ENCODE measurements at places on chromosomes 4 and X.

DNA sequence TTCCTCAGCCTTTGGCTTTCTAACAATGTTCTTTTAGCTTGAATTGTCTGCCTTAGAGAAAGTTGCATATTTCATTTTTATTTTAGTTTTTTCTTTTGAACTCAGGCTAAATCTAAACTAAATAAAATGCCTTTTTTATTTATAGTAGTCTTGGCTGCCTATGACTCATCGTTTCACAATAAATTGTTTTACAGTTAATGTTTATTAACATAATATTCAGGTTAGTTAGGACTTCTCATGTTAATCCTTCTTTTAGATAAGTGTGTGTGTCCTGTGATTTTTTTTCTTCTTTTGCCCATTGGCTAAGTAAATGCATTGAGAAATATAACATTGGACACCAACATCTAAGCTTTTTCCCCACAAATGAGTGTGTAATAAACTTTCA, 1.6 kb downstream of the RP2 start:
- peaks cover 6% of the 10 kb centered on the region for H3K4me1 ChIP-seq
- peak overlapping the region; percentile 87 for H3K4me3 ChIP-seq
- H3K27ac ChIP-seq: peak overlapping the region; percentile 88

GRCh38 chr4:11468901-11469300, 40.2 kb upstream of the HS3ST1 start:
- H3K4me1 ChIP-seq: no peaks in the 10 kb centered on the region
- H3K4me3 ChIP-seq: no peak overlapping the region
- no peaks in the 10 kb centered on the region for H3K36me3 ChIP-seq
- H3K27me3 ChIP-seq: no peaks in the 10 kb centered on the region
- H3K27ac ChIP-seq: no peak overlapping the region

DNA sequence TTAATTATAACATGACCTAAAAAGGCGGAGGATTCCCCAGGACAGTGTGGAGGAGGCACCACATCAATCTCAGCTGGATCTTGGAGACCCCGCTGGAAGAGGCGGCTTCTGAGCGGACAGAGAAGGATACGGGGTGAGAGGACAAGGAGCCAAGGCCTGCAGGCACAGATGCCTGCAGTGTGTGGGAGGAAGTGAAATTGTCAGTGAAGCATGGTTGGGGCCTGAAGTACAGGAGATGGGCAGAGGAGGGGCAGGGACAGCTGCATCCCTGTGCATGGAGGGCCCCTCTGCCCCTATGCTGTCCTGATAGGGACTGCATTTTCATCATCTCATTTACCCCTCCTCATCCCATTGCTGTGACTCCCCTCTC, 1.7 kb upstream of the SLC2A9 start:
- no peak overlapping the region for H3K27ac ChIP-seq

DNA sequence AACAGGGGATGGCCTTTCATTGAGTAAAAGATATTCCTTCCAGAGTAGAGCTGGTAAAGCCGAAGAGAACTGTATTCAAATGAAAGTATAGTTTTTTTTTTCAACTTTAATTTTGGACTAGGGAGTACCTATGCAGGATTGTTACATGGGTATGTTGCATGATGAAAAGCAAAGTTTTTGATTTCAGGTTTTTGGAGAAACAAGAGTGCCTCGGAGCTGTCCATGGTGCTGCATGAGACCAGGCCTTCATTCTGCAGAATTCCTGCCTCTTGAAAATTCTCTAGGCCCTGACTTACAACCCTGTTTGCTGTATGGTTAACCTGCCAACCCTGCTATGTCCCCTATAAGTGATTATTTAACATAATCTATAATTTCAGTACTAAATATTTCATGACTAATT, 1065.7 kb upstream of the FTHL17 start:
- H3K27me3 ChIP-seq: no peaks in the 10 kb centered on the region
- DNase-seq: peak; percentile 32
- H3K27ac ChIP-seq: no peak overlapping the region
- H3K4me3 ChIP-seq: no peak overlapping the region
- H3K36me3 ChIP-seq: no peaks in the 10 kb centered on the region

GRCh38 chr4:189143263-189143952, 797.3 kb upstream of the FRG1 start:
- H3K4me3 ChIP-seq: no peak overlapping the region
- no peak overlapping the region for H3K27ac ChIP-seq
- no peaks in the 10 kb centered on the region for H3K36me3 ChIP-seq
- H3K4me1 ChIP-seq: peaks cover 4% of the 10 kb centered on the region
- DNase-seq: no peak

DNA sequence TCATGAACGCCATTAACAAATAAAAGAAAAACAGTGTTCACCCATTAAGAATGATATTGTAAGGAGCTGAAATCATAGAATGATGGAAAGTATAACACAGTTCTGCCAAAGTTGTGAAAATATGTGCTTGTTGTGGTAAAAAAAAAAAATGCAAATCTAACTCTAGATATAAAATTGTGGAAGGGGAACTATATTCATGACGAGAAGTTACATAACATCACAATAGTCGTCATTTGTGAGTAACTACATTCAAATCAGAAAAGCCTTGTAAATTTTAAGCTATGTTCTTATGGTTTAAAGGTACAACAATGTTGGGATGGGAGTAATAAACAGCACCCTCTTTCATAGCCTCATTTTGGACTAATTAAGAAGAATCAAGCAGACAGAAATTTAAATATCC, 57.6 kb upstream of the PRDM8 start:
- no peaks in the 10 kb centered on the region for H3K4me1 ChIP-seq
- no peak for DNase-seq
- H3K27me3 ChIP-seq: no peaks in the 10 kb centered on the region
- H3K4me3 ChIP-seq: no peak overlapping the region

- DNase-seq: no peak
- no peak overlapping the region for H3K27ac ChIP-seq
- no peaks in the 10 kb centered on the region for H3K36me3 ChIP-seq
These were observed 292.7 kb downstream of the FBXW7 start for GRCh38 chr4:152243206-152243605.

GRCh38 chr4:53205970-53206369, 159.9 kb downstream of the SCFD2 start:
- no peak overlapping the region for H3K4me3 ChIP-seq
- DNase-seq: no peak
- no peak overlapping the region for H3K27ac ChIP-seq
- H3K36me3 ChIP-seq: no peaks in the 10 kb centered on the region
- H3K27me3 ChIP-seq: no peaks in the 10 kb centered on the region

DNA sequence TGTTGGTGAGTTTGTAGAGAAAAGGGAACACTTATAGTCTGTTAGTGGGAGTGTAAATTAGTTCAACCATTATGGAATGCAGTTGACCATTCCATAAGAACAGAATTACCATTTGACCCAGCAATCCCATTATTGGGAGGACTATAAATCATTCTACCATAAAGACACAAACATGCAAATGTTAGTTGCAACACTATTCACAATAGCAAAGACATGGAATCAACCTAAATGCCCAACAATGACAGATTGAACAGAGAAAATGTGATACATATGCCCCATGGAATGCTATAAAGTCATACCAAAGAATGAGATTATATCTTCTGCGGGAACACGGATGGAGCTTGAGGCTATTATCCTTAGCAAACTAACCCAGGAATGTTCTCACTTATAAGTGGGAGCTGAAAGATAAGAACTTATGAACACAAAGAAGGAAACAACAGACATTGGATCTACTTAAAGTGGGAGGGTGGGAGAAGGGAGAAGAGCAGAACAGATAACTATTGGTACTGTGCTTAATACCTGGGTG, 1819.2 kb upstream of the ADGRL3 start:
- H3K36me3 ChIP-seq: no peaks in the 10 kb centered on the region
- no peak overlapping the region for H3K4me3 ChIP-seq
- no peaks in the 10 kb centered on the region for H3K4me1 ChIP-seq

DNA sequence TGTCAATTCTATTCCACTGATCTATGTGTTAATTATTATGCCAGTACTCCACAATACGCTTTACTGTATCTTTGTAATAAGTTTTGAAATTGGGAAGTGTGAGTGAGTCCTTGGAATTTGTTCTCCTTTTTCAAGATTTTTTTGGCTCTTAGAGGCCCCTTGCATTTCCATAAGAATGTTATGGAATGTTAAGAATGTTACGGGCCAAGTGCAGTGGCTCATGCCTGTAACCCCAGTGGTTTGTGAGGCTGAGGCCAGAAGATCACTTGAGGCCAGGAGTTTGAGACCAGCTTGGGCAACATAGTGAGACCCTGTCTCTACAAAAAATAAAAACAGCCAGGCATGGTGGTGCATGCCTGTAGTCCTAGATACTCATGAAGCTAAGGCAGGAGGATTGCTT, 167.6 kb upstream of the CXorf66 start:
- H3K27me3 ChIP-seq: no peaks in the 10 kb centered on the region
- no peak overlapping the region for H3K4me3 ChIP-seq
- H3K4me1 ChIP-seq: no peaks in the 10 kb centered on the region
- no peak for DNase-seq
- no peaks in the 10 kb centered on the region for H3K36me3 ChIP-seq
- H3K27ac ChIP-seq: no peak overlapping the region

GRCh38 chr4:151443247-151443646, 34.3 kb downstream of the FHIP1A start:
- no peaks in the 10 kb centered on the region for H3K27me3 ChIP-seq
- no peaks in the 10 kb centered on the region for H3K4me1 ChIP-seq
- H3K27ac ChIP-seq: no peak overlapping the region
- H3K4me3 ChIP-seq: no peak overlapping the region
- DNase-seq: no peak
- H3K36me3 ChIP-seq: no peaks in the 10 kb centered on the region

DNA sequence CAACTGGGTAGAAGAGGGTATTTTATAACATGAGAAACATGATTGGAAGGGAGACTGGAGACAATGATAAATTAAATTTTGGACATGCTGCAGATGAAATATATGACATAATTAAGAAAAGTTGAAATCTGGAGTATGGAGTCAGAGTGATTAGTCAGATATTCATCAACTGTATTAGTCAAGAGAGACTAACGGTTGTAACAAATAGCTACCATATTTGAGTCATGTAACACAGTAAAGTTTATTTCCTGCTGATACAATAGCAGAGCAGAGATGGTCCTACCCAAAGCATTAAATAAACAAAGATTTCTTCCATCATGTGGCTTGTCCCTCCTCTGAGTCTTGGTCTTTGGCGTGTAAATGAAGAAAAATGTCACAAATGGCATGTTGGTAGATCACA, 321.3 kb downstream of the GALNTL6 start:
- no peaks in the 10 kb centered on the region for H3K36me3 ChIP-seq
- DNase-seq: no peak
- H3K4me1 ChIP-seq: no peaks in the 10 kb centered on the region
- no peak overlapping the region for H3K4me3 ChIP-seq
- H3K27me3 ChIP-seq: no peaks in the 10 kb centered on the region
- no peak overlapping the region for H3K27ac ChIP-seq

DNA sequence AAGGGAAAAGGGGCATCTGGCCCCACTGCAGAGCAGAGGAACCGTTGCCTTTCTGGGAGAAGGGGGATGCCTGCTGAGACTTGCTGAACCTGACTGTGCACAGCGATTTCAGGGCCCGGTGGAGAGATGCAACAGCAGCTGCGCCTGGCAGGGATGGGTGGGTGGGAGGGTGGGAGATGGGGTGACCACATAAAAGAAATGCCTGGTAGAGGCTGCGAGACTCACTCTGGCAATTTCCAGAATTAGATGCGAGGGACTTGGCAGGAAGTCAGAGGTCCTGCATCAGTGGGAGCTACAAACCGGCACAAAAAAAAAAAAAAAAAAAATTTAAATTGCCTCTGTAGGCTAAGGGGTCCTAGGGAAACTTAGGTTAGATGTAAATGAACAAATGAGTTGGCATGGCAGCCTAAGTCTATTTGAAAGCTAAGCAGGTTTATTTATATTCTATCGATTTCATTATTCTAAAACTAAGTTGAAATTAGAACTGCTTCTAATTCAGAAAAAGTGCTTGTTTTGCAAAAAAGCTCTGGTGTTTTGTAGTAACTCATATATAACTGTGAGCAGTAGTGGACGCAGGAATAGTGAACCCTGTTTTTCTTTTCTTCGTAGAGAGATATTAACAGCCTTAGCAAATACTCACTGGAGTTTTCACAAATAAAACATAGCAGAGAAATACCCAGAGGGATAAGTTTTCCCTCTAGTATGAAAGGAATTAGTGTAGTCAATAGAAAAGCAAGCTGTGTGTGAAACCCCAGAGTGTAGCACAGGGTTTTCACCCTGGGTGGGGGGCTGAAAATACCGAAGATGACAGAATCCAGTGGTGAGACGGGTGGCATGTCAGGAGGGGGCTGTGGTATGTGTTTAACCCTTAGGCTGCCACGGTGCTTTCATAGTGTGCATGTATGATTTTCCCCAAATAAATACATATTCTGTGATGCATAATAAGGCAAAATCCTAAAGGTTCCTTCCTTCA, 130.1 kb downstream of the EGF start:
- no peaks in the 10 kb centered on the region for H3K27me3 ChIP-seq
- H3K27ac ChIP-seq: no peak overlapping the region
- peaks cover 2% of the 10 kb centered on the region for H3K36me3 ChIP-seq
- peaks cover 4% of the 10 kb centered on the region for H3K4me1 ChIP-seq
